ENCODE measurements at places on chromosomes 4 and X.

DNA sequence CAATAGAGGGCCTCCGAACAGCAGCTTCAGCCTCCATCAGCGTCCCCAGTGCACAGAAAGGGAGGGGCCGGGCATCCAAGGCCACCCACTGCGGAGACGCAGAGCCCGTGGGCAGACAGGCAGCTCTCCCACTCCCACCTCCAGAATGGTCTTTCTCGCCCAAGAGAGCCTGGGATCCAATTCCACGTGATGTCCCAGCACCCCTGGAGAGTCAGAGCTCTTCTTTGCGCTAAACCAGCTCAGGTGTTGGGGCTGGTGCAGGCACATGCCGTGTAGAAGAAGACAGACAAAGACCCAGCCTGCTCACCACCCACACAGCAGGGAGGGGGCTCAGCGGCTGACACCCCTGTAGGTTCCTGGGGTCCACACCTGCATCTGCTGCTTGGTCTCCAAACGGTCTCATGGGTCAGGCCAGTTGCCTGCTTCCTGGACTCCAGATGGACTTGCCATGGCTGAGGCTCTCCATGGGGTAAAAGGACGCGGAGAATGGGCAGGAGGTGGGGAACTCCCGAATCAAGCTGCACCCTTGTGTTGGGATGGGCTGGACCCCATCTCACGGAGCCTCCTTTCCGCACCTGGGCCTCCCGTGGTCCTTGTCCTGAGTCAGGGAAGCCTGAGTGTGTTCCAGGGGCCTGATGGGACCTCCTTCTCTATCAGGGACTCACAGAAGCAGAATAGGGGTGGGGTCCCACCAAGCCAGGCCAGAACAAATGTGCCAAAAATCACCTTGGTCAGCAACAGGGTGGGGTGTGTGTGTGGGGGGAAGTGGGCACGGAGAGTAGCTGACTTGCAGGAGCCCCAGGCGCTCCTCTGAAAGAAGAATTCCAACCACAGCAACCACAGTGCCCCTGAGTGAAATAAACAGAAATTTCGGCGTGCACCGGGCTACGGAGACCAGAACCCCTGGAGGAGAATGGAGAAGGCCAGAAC, 11.6 kb upstream of the ASMTL start:
- no peak for DNase-seq

- DNase-seq: no peak
Measured at GRCh38 chrX:119407681-119408080, 8.5 kb downstream of the SLC25A43 start.

GRCh38 chr4:140893939-140894338, 137.8 kb upstream of the TBC1D9 start:
- no peak for DNase-seq

DNA sequence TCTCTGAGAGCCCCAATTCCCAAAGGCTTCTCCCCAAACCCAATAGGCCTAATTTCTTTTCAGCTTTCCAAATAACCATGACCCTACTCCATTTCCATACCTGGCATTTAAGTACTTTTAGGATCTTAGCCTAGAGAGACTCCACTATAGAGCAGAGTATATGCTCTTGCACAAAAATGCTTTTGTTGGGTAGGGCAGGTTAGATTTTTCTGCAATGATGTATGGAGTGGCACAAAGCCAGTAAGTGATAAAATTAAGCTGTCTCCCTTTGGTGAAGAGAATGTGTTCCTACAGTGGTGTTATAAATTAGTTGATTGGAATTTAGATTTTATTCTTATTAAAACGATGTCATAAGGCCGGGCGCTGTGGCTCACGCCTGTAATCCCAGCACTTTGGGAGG, 124.9 kb downstream of the INPP4B start:
- no peak for DNase-seq

GRCh38 chr4:81617545-81617944, 145.8 kb upstream of the RASGEF1B start:
- DNase-seq: no peak

DNA sequence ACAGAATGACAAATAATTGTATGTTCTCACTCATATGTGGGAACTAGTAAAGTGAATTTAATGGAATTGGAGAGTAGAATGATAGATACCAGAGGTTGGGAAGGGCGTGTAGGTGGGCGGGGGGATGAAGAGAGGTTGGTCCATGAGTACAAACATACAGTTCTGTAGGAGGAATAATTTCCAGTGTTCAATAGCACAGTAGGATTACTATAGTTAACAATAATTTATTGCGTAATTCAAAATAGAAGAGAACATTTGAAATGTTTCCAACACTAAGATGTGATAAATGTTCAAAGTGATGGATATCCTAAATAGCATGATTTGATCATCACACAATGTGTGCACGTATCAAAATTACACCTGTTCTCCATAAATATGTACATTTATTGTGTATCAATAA, 106.2 kb upstream of the IL1RAPL2 start:
- DNase-seq: no peak

GRCh38 chrX:86023811-86024210, 23.5 kb downstream of the CHM start:
- no peak for DNase-seq

- no peak for DNase-seq
Measured at GRCh38 chr4:121943941-121944340, 7.9 kb downstream of the TRPC3 start.

DNA sequence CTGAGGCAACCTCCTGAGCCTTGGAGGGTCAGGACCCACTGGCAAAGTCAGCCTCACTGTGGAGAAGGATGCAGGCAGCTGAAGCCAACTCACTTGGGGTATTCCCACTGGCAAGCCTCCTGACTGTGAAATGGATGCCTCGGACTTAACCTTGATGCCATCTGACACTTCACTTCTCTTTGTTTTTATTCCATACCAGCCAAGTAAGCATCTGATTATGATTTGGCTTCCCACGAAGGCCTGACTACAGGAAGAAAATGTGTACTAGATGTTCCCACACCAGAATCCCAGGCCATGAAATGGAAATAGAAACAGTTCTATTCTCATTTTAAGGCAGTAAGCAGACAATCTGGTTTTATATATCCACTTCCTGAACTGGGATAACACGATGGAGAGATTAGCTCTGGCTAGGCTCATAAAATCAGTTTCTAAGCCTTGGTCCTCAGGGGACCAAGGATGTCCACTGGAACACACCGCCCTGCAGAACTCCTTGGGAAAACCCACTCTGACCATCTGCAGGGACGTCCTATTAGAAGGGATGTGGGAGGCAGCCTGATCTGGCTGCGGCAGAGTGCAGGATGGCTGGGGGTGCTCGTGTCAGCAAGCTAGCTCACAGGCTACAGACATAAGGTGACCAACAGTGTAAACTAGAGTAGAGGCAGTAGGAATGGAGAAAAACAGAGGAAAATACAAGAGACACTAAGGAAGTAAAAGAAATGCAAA, 89.3 kb downstream of the TSPAN5 start:
- no peak for DNase-seq

DNA sequence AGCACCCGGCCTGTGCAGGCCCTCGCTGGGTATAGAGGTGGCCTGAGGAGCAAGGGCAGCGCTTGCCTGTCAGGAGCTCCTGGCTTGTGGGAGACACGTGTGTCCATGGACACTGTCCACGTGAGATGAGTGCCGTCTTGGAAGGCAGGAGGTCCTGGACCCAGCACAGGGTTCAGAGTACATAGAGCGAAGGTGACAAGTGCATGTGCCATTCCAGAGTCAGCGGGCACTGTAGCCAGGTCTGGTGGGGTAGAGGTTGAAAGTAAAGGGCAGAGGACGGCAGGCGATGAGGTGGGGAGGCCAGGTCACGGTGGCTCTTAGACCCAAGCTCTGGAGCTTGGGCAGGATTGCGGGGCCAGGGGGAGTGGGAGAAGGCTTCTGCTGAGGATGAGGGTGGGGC, 28.4 kb upstream of the TADA2B start:
- DNase-seq: no peak

GRCh38 chr4:104519588-104519987, 24.9 kb upstream of the CXXC4 start:
- DNase-seq: no peak

DNA sequence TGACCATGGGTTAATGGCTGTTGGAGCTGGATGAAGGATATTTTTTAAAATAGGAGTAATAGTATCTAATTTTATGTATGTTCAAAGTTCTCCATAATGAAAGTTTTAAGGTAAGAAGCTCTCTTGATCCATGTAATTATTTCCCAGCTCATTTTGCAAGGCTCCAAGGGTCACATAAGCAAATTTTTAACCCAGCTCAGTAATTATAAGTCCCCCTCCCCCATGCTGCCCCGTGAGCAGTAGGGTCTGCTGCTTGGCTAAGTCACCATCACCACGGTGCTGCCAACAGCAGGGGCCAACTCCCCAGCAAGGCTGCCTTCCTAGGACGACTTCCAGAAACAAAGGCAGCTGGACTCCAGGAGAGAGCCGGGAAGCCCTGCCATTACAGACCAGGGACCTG, 340.0 kb downstream of the FBXW7 start:
- DNase-seq: no peak

- DNase-seq: no peak
Measured at GRCh38 chrX:134760650-134761049, 102.4 kb upstream of the PLAC1 start.

- DNase-seq: no peak
Measured at GRCh38 chr4:156523492-156523891, 448.1 kb downstream of the PDGFC start.

DNA sequence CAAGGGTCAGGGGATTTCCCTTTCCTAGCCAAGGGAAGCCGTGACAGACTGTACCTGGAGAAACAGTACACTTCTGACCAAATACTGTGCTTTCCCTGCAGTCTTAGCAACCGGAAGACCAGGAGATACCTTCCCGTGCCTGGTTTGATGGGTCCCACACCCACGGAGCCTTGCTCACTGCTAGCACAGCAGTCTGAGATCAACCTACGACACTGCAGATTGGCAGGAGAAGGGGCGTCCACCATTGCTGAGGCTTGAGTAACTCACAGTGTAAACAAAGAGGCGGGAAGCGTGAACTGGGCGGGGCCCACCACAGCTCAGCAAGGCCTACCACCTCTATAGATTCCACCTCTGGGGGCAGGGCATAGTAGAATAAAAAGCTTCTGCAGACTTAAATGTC, 48.7 kb upstream of the SRD5A3 start:
- no peak for DNase-seq

- DNase-seq: no peak
Measured at GRCh38 chr4:25157081-25157480, 3.2 kb downstream of the SEPSECS start.

DNA sequence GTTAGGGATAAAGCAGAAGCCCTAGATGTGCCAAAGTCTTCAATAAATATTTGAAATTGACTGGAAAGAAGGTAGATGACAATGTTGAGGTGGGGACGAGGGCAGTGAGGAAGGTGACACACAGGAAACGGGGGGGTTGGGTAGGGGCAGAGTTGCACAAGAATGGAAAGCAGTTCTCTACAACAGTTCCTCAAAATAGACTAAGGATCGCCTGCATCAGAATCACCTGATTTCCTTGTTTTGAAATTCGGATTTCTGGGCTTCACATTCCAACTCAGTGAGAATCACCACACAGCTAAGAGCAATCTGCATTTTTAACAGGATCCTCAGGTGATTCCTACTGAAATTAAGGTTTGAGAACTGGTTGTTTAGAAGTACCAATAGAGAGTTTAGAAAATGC, 70.6 kb downstream of the ARFIP1 start:
- DNase-seq: no peak

- DNase-seq: no peak
Measured at GRCh38 chr4:38060829-38061431, 100.7 kb downstream of the PTTG2 start.

- no peak for DNase-seq
Measured at GRCh38 chrX:44914532-44915198, 41.7 kb downstream of the KDM6A start.

- DNase-seq: peak; percentile 52
Measured at GRCh38 chr4:1554876-1555265, 129.2 kb downstream of the FAM53A start.

DNA sequence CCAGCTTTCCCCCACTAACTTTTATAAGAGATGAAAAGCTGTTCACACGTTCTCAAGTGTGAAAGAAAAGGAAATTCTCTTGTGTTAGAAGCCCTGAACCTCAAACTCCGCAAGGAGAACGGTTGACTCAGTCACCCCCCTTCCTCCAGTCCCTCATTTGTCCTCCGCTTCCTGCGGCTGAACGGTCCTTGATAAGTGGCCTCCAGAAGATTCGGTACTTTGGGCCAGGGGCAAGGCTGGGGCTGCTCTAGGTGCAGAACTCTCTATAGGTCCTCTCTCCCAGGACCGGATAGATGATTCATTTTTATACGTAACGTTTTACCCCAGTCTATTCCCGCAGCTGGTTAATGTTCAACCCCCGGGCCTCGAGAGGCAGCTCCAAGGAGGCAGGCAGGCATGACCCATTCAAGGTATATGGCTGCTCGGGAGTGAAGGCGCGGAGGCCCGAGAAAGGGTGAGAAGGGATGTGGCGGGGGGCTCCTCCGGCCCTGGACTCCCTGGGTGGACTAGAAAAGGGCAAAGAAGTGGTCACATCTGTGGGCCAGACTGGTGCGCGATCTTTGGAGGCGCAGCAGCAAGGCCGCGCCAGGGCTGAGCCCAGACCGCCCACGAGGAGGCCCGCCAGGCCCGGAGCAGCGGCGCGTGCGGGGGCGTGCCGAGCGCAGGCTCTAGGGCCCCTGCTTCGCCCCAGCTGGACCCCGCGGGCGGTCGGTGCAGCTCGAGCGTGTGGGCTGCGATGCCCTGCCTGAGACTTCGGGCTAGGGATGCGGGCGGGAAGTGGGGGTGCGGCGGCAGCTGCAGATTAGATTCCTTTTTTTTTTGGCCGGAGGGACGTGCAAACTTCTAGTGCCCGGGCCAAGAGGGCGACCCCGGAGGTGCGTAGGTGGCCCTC, 11.7 kb downstream of the PITX2 start:
- no peak for DNase-seq

Measured in NCI-H1105 treated with DMSO at 0.1 percent for 48 hours (cell line).